D341Med (cell line): ENCODE measurements at places on chromosomes 5 and 9.

DNA sequence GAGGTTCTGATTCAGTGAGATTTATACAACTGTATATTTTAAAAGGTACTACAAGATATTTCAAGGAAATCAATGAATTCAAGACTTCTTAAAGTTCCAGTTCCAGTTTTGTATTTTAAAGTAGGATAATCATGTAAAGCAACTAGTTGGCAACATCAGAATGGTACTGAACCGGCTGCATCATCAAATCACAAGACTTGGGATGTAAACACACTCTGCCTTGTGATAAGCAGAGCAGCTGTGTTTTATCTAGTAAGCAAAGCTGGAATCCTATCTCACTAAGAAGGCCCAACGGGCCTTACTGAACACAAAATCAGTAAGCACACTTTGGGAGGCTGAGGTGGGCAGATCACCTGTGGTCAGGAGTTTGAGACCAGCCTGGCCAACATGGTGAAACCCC lies 327.2 kb upstream of the NREP start:
- DNase-seq, result no peak

DNA sequence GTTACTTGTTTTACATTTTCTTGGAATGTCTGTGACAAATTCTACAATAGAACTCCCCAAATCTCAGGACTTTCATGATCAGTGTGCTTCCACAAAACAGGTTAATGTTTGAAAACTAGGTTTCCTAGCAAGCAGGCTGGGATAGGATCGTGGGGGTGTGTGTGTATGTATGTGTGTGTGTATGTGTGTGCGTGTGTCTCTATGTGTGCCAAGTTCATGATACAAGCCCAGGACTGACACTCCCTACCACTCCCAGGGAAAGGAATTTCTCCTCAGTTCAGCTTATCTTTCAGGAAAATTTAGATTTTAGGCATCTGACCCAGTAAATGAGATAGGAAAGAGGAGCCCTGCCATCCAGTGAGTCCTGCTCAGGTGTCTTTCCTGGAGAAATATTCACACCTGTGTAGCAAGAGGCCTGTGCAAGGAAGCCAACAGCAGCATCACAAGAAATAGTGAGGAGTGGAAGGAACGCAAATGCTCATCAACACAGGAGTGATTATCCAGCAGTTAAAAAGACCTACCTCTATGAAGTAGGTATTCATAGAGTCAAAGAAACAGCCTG lies 13.8 kb upstream of the ABLIM3 start:
- no peak for DNase-seq

DNA sequence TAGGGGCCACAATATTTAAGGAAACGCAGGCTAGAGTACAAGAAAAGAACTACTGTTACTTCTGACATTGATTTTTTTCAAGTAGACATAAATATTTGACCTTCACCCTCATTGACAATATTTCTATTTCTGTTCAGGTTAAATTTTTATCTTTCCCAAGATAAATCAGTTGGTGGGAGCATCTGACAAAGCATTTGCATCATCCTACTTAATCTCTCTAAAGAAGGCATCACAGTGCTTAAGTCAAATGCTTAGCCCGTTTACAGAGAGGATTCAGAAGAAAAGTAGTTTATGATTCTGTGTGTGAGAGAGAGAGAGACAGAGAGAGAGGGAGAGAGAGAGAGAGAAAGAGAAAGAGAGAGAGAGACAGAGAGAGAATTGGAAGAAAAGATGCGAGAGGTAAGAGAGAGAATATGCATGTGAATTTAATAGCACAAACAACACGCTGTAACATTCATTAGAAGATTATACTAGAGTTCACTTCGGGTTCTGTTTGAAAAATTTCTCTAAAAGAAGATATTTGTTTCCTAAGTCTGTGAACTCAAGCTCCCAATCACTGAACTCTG lies 1093.3 kb upstream of the CDH6 start:
- no peak for DNase-seq

GRCh38 chr5:35212122-35212982 lies 17.9 kb downstream of the PRLR start:
- DNase-seq, result no peak

DNA sequence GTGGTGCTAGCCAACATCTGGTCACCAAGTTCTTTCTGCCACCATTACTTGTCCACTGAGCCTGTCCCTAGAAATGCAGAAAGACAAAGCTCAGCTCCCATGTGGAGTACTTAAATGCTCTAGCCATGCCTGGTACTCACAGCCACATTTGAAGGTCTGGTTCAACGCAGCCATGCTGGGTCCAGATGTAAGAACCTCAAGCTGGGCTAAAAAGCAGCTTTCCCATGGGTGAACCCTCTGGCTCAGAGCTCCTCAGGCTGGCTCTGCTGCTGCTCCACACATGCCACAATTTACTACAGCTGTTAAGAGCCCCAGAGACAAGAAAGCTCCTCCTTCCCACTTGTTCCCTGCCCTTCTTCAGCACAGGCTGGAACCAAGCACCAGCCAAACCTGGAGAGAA lies 97.1 kb upstream of the LRRTM2 start:
- DNase-seq, result no peak

DNA sequence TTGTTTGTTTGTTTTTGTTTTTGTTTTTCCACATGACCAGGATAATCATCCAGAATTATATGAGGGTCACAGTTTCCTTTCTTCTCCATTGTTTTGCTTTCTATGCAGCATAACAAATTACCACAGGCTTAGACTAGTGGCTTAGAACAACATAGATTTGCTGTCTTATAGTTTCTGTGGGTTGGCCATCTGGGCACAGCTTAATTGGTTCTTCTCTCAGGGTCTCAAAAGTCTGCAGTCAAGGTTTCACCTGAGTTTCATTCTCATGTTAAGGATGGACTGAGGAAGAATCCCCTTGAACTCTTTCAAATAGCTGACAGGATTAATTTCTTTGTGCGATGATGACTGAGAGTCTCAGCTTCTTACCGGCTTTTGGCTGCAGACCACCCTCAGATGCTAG lies 559.8 kb downstream of the PRDM9 start:
- DNase-seq, result no peak

- DNase-seq, result no peak
These were observed 595.4 kb upstream of the RIOK2 start for GRCh38 chr5:97778451-97778850.

DNA sequence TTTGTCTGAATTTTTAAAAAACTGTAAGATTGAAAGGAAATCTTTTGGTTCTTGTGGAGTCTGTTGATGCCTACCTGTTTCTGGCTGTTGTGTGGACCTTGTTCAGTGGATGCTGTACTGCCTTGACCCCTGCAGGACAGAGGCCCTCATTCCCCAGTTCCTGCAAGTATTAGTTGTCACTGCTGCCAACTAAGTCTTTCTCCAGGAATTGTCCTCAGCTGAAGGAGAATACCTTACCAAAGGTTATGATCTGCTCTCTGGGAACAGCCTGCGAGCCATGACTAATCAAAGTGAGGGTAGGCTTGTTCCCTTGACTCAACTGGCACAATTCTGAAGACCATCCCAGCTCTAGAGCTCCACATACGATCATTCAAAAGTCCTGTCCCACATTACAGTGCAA lies 145.3 kb upstream of the FST start:
- DNase-seq, result no peak

- DNase-seq, result no peak
These were observed 15.4 kb upstream of the RANBP17 start for GRCh38 chr5:170846416-170846815.

GRCh38 chr5:176530393-176530982 lies 6.7 kb downstream of the RNF44 start:
- DNase-seq, result peak; percentile 22
